ENCODE measurements at places on chromosomes 5 and 9.

DNA sequence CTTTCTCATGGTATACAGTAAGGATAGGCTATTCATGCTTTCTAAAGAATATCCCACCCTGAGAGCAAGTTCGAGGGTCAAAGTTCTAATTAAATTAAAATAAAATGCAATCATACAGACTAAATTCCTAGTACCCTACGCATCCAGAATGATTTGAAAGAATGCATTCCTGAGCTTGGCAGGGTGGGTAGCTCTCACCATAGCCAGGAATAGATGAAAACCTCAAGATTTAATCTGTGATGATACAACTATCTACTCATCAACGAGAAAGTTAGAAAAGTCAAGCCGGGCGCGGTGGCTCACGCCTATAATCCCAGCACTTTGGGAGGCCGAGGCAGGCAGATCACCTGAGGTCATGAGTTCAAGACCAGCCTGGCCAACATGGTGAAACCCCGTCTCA, 32.3 kb downstream of the SERINC5 start:
- DNase-seq, result no peak

DNA sequence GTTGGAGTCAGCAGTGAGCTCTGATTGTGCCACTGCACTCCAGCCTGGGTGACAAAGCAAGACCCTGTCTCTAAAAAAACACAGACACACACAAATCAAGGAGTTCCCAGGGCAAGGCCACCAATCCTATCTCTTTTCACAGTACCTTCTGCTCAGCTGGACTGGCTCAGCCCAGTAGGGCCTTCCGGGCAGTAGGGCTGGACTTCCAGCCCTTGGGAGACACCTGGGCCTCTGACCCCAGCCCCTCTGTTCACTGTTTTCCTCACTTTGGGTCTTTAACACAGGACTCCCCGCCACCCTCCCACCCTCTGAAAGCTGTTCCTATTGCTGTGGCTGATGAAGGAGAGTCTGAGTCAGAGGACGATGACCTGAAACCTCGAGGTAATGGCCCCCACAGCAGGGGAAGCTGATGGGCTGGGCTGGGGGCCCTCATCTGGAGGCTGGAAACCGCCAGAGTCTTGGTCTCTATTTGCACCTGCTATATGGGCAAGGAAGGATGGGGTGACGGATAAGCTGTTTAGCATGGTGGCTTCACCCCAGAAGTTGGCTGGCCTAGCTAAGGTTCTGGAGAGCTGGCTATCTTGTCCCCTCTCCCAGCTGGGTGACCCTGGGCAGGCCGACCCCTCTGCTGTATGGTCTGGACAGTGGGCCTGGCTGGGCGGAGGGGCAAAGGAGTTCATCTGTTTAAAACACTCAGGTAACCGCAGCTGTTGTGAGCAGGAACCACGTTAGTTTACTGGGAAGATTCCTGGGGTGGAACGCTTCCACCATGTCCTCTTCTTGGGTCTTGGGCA, 25.6 kb downstream of the USP20 start:
- DNase-seq, result no peak

- DNase-seq, result no peak
These were observed 172.8 kb downstream of the RFK start for GRCh38 chr9:76221423-76221822.

- no peak for DNase-seq
These were observed 81.7 kb upstream of the CTNND2 start for GRCh38 chr5:11985993-11986392.

DNA sequence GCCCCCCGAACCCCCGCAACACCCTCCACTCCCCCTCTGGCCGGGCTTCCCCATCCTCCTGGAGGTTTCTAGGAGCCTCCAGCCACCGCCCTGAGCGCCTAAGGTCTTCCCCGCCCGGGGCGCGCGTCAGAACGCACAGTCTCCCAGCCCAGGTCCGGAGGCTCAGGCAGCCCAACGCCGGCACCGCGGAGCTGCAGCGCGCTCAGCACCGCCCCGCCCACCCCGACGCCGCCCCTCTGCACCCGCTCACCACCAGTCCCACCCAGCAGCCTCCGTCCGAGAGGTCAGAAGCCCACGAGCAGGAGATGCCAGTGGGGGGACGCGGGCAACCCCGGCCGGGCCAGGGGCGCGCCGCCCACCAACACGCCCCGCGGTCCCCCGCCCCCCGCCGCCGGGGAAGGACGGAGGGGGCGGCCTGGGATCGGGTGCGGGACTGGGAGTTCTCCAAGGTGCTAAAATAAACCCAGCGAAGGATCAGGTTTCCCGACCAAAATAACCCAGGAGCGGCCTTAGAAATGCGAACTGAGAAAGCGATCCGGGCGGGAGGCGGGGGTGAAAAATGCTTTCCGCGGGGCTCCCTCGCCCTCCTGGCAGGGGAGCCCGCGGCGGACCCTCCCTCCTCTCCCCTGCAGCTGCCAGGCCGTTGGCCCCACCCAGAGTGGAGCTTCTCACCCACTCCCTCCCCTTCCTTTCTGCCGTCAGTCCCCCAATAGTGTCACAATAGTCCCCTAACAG, 6.5 kb upstream of the FAM78A start:
- DNase-seq, result no peak

DNA sequence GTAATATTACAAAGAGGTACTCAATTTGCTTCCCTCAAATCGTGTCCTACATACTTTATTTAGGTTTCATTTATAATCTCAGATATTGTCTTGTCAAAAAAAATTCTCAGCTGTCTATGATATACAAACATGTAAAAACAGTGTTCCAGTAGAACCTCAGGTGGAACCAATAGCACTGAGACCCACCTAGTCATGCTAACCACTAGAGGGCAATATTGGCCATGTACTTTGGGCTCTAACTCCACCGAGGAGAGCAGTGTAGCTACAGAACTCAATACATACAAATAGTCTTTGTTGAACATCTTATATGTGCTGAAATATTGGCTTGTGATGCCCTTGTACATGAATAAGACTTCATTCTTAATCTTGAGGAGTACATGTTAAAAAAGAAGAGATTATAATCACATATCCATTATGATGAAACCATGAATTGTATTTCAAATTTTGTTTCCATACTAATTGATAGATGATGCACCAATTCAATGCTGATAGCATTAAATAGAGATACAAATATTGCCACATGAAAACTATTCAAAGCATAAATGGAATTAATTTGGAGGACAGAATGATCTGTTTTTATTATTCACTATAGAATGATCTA, 71.2 kb upstream of the CNTLN start:
- no peak for DNase-seq

Measured in anterior cingulate cortex (tissue), 58 donors.